ENCODE measurements at places on chromosomes 7 and 10.

DNA sequence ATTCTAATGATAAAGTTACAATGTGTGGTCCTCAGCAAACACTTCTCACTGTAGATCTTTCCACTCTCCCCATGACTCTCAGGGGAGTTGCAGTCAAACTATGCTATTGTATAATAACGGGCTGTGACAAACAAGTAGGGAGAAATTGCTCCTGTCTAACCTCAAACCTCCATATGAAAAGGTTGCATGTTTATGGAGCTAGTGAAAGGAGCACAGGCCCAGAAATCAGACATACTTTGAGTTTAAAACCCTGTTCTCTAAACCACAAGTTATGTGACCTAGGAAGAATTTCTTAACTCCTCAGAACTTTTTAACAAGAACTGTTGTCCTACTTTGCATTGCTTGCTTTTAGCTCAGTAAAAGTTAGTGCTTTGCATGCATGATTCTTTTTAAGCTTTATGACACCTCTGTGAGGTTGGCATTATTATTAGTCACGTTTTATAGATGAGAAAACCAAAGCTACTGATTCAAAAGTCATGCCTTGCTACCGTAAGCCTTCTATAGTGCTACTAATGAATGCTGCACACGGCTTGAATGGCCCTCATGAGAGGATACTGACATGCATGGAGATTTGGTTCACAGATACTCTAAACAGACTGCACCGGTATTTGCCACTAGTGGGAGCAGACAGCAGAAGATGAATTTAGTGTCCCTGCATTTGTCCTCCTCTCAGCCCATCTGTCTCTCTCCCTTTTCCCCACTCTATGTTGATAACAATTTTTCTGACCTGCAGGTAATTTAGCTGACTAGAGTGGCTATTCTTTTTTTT is 129.5 kb upstream of the PCGF5 start:
- DNase-seq: no peak

DNA sequence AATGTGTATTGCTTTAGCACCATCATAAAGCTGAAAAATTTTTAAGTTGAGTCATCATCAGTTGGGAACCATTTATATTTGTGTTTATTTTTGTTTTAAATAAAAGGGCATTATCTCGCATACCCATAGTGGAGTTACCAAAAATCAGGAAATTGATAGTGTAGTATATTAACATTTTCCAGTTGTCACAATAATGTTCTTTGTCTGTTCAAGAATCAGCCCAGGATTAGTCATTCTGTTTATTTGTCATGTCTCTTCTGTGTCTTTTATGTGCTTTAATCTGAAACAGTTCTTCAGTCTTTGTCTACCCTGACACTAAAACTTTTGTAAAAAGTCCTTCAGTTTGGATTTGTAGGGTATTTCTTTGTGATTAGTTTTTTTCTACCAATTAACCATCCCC is 827.8 kb upstream of the ZWINT start:
- no peak for DNase-seq

DNA sequence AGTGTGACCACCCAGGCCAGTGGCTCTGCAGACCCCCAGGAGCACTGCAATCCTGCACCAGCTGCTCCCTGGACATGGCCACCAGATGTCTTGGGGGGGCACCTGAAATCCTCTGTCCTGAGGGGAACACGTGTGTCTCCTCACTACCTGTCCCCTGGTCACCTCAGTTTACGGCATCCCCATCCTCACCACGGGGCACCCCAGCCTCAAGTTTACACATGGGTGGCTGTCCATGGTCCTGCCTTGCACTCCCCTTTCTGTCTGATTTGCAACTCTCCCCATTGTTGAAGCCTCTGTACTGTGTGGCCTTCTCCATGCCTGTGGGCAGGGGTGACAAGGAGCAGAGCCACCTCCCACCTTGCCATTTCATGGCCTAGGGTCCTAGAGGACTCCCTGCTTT is 67.2 kb downstream of the RAMP3 start:
- no peak for DNase-seq

DNA sequence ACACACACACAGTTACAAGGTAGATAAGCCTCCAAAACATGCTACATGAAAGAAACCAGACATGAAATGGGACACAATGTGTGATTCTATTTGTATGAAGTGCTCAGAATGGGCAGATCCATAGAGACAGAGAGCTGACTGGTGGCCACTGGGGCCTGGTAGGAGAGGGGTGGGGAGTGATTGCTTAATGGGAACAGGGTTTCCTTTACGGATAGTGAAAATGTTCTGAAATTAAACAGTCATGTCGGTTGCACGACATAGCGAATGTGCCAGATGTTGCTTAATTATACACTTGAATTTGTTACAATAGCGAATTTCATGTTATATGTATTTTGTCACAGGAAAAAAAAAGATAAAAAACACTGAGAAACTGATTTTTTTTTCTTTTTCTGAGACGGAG is 122.3 kb downstream of the SPDYE5 start:
- no peak for DNase-seq

DNA sequence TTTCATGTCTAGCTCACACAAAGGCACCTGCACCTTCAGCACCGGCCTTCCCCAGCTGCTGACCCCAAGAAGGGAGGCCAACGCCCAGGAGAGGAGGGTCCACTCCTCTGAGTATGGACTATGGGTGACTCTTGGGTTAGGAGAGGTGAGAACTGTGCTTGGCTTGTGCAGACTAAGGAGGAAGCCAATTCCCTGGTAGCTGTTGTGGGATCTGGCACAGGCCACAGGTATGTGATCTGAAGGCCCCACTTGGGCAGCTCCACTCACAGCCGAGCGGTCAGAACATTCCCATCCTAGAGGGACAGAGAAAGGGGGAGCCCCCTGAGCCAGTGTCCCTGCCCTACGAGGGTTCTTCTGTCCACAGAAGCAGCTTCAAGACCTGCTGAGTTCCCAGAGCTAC is 52.8 kb upstream of the FIGNL1 start:
- no peak for DNase-seq

DNA sequence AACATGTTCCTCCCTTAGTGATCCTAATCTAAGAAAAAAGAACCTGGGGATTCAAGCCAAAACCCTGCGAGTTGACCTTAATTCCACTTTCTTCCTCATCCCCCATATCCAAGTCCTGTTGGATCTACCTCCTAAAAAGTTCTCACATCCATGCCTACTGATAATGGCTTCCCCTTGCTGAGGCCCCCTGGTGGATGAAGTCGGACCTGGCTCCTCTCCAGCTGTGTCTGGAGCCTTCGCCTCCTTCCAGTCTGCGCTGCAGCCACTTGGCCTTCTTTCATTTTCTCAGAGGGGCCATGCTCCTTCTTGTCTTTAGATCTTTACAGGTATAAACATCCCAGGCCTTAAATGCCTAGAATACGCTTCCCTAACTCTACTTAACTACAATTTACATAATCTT is 8.1 kb downstream of the PDE1C start:
- no peak for DNase-seq

GRCh38 chr7:128121711-128122530 is 90.7 kb upstream of the LRRC4 start:
- no peak for DNase-seq

DNA sequence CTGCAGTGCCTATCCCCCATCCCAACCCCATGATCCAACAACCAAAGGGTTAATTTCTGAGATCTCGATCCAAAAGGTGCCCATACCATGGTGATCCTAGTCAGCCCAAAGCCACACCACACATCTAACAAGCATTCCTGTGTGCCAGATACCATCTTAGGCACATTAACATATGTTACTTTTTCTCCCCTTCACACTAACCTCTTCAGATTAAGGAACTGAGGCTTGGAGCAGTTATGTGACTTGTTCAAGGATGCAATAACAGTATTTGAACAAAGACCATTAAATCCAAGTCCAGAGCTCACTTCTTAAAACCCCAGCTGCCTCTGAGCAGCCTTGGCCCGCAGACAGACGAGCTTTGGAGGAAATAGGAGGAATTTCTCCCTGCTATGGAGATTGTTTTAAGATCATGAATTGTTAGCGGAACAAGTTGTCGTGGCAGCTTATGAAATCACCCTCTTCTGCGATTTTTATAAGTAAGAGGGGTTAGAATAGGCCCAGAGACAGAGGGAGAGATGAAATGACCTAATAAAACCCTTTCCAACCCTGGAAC is 327.2 kb downstream of the KCNMA1 start:
- no peak for DNase-seq

DNA sequence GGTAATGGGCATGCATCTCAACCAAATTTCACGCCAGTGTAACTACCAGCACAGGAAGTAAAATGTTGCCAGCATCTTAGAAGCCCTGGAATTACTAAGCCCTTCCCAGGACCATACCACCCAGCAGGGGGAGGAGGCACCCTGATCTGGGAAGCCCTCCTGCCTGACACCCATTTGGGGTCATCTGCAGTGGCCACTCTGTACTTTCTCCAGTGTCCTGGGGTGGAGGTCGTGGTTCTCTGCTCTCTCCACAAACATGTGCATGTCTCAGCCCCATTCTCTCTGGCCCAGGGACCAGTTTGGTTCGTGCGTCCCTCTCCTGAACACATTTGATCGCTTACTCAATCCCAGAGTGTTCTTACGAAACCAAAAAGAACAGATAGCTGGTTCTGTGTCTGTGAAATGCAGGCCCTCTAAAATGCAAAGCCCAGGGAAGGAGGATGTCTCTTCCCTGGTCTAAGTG is 9.4 kb upstream of the LRRC27 start:
- DNase-seq: no peak

- no peak for DNase-seq
These were observed 38.5 kb upstream of the ITPRID1 start for GRCh38 chr7:31475368-31475767.

DNA sequence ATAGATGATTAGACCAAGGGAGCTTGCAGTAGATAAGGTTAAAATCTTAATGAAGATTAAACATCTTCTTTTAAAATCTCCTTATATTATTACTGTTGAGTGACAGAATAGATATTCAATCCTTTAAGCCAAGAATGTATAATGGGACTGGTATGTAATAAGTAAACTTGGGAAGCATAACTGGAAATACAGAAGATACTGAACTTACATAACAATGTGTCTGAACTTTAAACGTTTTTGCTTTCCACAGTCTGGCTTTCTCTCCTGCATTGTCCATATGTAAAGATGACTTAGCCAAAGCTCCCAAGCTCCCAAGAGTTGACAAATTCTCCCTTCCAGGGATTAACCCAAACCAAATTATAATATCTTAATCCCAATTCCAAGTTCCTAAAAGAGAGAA is 129.8 kb downstream of the KCND2 start:
- no peak for DNase-seq

- no peak for DNase-seq
These were observed 242.5 kb downstream of the VTI1A start for GRCh38 chr10:112689327-112690072.

DNA sequence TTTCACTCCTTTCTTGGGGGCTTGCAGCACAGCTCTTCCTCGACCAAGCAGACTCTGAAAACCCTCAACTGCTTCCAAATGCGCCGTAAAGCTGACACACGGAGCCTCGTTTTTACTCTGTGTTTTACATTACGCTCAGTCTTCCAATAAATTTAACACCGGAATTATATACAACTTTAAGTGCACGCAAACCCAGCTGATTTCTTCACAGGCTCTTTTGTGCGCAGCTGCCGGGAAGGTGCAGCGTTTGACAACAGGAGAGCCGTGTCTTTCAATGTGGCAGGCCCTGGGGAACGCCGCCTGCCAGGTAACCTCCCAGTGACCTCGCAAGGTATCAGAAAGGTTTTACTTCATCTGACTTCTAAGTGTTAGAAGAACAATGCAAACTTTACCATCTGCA is 35.0 kb downstream of the GFRA1 start:
- DNase-seq: no peak

DNA sequence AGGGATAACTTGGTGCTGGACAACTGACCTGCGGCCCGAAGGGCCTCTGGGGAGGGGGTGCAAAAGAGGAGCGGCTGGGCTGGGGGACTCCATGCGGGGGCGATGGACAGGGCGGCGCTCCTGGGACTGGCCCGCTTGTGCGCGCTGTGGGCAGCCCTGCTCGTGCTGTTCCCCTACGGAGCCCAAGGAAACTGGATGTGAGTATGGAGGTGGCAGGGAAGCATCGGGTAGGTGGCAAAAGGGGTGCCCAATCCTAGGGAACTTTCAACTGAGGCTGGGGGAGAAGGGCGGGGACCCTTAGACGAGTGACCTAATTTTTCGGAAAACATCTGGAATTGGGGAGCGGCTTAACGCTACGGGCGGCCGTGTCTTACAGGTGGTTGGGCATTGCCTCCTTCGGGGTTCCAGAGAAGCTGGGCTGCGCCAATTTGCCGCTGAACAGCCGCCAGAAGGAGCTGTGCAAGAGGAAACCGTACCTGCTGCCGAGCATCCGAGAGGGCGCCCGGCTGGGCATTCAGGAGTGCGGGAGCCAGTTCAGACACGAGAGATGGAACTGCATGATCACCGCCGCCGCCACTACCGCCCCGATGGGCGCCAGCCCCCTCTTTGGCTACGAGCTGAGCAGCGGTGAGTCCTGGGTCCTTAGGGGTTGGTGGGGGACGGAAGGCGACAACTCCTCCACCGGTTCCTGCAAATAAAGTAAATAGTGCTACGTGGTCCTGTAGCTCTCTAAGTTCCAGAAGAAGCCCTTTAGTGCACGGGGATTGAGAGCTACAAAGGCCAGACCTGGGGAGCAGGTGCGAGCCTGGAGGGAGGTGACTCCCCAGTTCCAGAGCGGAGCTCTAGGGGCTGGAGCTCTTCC is 622 bp downstream of the WNT16 start:
- DNase-seq: no peak

DNA sequence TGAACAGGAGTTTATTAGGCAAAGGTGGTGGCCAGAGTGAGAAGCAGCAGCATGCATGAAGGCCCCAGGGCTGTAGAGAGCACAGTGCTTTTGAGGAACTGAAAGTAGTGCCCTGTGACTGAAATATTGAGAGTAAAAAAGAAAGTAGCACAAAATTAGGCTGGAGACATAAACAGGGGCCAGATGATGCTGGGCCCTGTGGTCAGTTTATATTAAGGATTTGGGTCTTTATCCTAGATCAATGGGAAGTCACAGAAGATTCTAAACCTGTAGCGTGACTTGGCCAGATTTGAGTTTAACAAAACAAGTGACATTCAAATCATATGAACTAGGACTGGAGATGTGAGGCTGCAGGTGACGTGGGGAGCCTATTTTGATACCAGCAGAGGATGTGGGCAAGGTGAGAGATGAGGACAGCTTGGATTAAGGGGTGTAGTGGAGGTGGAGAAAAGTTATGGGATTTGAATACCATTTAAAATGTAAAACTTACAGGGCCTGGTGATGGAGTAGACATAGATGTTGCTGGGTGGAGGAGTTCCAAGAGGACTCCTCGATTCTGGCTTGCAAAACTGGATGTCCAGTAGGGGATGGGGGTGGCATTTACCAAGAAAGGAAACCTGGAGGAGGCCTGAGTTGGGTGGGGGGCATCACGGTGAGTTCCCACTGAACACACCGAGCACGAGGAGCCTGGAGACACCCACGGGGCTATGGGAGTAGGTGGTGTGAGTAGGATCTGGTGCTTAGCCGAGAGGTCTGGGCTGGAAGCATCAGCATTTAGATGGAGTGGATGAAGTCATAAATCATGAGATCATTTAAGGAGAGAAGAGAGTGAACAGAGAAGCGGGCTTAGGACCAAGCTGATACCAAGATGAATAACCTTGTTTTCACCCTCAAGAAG is 52.8 kb downstream of the HHEX start:
- DNase-seq: no peak

- DNase-seq: no peak
These were observed 185.7 kb upstream of the ADO start for GRCh38 chr10:62618576-62619412.

GRCh38 chr10:103145046-103145445 is 48.0 kb downstream of the NT5C2 start:
- no peak for DNase-seq
